ENCODE measurements at places on chromosomes 5 and 9.

DNA sequence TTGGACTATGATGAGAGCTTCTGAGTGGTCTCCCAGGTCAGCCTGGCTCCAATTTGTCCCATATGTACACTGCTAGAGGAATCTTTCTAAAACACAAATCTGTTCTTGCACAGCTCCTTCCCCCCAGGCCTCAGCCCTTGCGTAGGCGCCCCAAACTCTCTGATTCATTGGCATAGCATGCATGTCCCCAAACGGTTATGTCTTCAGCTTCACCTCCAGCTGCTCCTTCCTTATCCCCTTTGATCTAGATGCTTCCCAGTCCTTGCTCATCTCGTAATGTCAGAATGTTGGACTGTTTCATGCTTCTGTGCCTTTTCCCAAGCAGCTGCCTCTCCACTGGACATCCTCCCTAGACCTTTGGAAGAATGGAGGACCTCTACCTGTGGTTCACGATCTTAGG, 60.1 kb upstream of the BASP1 start:
- no peak for DNase-seq

DNA sequence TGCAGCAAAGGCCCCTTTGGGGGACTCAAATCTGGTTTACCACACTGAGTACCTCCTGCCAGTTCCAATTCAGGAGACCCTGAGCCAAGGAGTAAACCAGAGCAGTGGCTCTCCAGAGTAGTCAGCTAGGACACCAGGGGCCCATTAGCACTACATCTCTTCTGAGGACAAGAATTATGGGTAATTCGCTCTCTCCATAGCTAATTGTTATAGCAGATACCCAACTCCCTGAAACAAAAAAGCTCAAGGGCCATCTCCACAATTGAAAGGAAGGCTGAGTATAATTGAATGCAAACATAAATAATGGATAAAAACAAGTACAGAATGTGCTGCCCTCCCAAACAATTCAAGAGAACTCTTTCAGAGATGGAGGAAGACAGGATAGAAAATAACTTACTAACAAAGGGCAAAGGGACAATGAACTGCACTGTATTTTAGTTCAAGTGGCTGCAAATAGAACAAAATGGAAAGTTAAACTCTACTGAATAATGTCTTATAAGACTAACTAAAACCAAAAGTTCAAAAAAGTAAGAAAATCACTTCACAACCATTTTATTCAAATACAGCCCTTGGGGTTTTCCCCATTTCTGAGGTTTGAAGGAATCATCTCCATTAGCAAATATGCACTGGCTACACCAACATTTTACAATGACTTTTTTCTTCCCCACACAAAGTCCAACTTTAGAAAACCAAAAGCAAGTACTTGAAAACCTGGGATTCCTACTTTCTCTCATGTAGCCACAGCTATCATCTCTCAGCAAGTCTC, 118.8 kb downstream of the SIL1 start:
- DNase-seq: no peak

GRCh38 chr9:110912419-110913291, 125.6 kb downstream of the LPAR1 start:
- no peak for DNase-seq

DNA sequence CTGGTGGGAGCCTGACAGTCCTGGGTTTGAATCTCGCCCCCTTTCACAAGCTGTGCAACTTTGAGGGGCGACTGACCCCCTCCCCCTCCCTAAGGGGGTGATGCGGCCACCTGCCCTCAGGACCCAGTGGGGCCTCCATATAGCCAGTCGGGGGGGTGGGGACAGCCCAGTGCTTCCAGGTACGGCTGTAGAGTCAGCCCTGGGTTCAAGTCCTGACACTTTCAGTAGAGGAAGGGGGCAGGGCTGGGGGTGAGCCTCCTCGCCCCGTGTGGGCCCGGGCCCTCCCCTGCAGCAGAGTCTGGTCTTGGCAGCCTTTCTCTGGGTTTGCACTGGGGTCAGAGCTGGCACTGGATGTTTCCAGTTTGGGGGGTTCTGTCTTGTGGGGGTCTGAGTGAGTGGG, 216.3 kb downstream of the C9orf50 start:
- DNase-seq: no peak

DNA sequence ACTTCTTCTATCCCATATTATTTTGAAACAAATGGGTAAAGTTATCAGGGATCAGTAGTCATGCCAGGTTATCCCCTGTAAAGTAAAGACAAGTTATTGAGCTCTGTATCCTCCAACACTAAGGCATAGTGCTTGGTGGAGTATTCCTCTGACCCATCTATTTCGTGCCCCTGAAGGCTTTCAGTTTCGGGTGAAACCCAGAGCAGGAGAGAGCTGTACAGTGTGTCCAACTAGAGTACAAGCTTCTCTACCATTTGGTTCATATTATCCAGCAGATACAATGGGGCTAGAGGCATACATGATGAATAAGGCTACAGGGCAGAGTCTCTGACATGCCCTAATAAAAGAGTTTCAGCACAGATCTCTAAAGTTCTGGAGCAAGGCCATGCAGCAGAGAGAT, 3.2 kb upstream of the SLC22A4 start:
- DNase-seq: no peak

DNA sequence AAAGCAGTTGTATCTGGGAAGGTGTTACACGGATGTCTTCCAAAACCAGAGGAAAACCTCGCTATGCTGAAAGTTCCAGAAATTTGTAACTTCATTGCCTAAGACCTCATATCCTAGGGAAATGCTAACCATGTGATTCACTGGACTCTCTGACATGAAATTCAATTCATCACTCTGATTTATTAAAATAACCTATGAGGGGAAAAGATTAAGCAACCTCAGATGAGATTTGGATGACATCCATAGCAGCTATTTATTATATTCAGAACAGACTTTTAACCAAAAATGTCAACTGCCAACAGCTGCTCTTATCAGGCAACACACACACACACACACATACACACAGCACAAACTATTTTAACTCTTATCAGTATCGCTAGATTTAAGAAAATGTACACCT, 1006.4 kb upstream of the CTNND2 start:
- no peak for DNase-seq

DNA sequence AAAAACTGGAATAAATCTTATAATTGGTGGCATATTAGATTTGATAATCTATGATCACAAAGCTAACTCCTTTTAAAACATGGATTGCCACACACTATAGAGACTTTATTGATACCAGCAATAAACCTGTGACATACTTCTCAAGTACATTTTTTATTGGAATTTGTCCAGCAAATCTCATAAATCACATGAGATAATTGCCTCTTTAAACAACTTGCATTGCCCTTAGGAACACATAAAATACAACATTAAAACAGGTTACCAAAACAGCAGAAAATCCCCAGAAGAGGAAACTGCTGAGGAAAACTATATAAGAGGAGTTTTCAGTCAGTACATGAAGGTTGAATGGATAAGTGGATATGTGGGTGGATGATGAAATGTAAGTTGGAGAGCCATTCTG, 124.6 kb downstream of the SNCAIP start:
- no peak for DNase-seq

- DNase-seq: no peak
Observed at GRCh38 chr9:136361047-136361753, 2.3 kb downstream of the DNLZ start.

- no peak for DNase-seq
Observed at GRCh38 chr5:3025392-3025791, 273.9 kb upstream of the IRX2 start.

- DNase-seq: no peak
Observed at GRCh38 chr5:1112596-1113331, 901 bp upstream of the SLC12A7 start.

- DNase-seq: no peak
Observed at GRCh38 chr5:176800024-176800423, 10.3 kb upstream of the UNC5A start.

GRCh38 chr5:7039074-7039473, 325.8 kb downstream of the TENT4A start:
- DNase-seq: no peak

DNA sequence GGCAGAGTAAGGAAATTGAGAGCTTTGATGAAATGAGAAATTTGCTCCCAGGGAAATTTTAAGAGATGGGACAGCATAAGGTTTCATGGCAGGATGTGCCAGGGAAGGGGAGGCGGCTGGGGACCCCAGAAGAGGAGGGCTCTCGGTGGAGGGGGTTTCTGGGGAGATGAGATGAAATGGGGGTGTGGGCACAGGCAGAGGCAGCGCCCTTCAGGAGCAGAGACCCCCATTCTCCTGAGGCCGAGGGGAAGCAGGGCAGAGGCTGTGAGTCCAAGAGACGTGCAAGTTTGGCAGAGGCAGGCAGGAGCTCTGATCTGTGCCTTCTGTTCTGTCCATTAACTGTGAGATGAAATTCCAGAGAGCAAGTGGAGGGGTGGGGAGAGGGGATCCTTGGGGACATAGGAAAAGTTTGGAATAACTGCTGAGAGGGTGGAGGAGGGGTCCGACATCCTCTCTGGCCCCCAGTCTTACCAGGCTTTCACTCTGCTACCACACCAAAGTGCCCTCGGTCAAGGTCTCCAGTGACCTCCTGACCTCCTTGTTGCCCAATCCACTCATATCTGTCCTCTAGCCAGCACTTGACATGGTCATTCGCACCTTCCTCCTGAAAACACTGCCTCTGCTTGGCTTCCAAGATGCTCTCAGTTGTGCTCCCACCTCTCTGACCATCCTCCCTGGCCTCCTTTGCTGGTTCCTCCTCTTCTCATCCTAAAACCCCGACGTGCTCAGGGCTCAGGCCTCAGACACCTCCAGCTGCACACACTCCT, 108.1 kb upstream of the MVB12B start:
- no peak for DNase-seq

DNA sequence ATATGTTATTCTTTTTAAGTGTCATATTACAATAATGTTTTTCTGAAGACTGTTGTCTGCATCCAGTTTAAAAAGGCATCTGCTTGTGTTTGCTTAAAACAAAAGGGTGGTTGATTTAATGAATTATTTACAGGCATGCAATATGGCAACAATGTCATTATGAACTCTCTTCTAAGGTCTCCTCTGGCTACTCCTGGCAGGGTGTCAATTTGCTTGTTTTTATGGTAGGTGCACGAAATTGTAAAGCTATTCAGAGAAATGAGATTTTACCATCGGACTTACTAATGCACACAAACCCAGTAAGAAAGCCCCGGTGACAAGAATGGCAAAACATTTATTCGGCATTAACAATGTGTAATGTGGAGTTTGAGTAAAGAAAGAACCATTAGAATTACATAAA, 539.8 kb upstream of the ZNF608 start:
- DNase-seq: no peak

- no peak for DNase-seq
Observed at GRCh38 chr9:19976226-19976625, 187.4 kb upstream of the SLC24A2 start.

DNA sequence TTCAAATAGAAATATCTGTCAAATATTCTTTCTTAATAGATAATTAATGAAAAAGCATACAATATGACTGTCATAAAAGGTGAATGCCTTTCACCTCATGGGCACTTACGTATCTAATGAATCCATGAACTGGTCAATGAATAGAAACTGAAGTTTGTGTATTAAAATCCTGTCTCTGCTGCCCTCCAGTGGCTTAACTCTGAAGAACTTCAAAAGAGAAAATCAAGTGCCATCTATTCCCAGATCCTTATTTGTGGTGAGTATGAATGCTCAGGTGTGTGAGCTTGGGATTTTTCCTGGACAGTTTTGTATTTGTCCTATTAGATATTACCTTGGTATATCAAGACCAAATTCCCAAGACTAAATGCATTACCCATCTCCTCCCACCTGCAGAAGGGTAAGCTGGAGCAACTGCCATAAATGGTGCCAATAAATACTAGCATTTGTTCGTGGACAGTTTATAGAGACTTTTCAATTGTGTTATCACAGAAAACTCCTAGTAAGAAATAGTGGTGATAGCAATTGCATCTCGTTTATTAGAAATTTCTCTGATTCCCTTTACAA, 44.0 kb upstream of the SVEP1 start:
- DNase-seq: peak; percentile 46

DNA sequence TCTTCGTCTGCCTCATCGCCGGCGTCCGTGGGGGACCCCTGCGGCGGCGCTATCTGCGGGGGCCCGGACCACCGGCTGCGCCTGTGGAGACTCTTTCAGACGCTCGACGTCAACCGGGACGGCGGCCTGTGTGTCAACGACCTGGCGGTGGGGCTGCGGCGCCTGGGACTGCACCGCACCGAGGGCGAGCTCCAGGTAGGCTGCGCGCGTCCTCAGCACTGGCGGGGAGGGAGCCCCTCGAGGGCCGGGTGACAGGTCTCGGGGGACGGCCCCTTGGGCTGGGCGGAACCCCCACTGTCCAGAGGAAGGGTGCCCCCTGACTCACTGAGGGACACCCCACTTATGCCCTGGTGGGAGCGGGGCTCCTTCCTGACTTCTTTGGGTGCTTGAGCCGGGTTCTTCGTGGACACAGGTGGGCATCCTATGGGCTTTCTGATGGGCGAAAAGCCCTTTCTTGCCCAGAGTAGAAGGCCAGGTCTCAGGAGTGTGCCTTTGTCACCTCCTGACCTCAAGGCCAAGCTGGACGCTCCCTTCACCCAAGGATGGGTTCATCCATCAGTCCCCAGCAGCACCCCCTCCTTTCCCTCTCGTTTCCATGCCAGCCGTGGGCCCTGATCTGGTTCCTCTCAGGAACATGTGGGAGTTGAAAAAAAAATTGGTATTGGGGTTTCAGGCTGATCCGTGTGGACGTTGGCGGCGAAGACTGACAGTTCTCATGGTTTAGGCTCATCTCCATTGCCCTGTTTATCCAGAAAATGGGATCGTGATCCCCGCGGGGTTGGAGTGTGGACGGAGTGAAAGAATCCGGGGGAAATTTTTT, 564 bp downstream of the SLC25A25 start:
- no peak for DNase-seq

DNA sequence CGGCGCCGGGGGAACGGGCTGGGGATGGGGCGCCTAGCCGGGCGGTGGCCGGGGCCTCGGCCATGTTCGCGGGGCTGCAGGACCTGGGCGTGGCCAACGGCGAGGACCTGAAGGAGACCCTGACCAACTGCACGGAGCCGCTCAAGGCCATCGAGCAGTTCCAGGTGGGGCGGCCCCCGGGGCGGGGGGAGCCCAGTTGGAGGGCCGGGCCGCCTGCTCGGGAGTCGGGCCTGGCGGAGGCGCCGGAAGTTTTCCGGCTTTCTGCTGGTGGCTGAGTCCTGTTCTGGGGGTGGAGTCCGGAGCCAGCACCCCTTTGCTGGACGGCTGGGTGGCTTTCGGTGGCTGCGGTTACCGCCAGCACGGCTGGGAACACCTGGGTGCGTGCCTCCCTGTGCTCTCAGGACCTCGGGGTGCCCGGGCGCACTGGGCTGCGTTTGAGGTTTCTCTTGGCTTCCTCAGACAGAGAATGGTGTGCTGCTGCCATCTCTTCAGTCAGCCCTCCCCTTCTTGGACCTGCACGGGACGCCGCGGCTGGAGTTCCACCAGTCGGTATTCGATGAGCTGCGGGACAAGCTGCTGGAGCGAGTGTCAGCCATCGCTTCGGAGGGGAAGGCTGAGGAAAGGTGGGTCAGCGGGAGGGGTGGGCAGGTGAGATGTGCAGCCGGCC, 454 bp downstream of the NELFB start:
- DNase-seq: no peak

GRCh38 chr5:118882666-118883065, 105.7 kb downstream of the DTWD2 start:
- DNase-seq: no peak

DNA sequence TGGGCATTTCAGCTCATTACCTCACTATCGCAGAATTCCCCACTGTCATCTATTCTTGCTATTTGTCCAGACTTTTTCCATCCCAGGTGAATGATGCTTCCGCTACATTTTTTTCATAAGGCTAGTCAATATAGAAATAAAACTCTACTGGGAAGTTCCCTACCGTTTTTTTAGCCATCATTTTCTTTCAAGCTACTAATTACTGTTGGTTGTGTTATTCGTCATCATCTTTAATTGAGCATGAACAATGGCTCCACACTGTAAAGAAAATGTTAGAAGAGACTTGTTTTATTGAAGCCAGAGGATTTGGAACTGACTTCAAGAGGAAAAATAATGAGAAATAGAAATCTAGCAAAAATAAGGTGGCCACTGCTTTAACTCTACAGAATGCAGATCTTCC, 265.0 kb downstream of the ZNF608 start:
- DNase-seq: no peak

All from GM20000 (cell line).